ENCODE measurements at places on chromosomes 2 and 18.

GRCh38 chr18:11747731-11748130 lies 58.7 kb downstream of the GNAL start:
- no peak for DNase-seq

DNA sequence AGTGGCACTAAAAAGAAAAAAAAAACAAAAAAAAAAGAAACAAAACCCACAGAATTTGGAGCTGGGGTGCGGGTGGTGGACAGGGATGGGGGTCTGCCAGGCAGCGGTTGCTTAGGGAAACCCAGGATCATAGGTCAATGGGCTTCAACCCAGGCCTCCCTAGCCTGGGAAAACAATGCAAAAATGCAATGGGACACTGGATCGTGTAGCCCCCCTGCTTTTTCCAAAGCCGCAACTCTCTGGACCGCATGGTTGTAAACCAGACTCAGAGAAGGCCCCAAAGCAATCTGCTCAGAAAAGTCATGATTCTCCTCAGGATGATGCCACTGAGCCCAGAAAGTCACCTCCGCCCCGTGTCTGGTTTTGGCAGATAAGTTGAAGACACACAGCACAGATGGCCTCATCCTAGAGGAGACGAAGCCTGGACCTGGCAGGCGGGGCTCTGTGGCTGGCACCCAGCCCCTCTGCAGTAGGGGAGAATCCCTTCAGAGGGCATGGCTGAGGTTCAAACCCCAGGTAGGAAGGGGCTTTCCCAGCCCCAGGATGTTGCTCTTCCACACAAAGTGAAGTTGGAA lies 5.1 kb downstream of the DLX2 start:
- no peak for DNase-seq

GRCh38 chr2:176872406-176872805 lies 340.2 kb upstream of the HNRNPA3 start:
- DNase-seq, result no peak

- DNase-seq, result no peak
Measured at GRCh38 chr2:70024284-70024683, 62.9 kb upstream of the ASPRV1 start.

DNA sequence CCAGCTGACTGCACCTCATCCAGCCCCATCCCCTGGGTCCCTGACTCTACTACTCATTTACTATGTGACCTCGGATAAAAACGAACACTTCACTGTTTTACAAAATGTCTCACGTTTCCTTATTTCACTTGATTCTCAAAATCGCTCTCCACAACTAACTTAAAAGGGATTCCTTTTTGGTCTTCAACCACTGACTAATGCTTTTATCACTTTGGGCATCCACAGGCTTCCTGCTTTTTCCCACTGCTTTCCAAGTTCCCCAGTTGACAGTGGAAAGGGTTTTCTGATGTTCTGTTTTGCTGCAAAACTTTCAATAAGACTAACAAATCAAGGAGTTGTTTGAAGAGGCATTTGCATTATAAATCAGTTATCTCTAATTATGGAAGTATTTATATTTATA lies 24.1 kb downstream of the EIF2AK3 start:
- no peak for DNase-seq

DNA sequence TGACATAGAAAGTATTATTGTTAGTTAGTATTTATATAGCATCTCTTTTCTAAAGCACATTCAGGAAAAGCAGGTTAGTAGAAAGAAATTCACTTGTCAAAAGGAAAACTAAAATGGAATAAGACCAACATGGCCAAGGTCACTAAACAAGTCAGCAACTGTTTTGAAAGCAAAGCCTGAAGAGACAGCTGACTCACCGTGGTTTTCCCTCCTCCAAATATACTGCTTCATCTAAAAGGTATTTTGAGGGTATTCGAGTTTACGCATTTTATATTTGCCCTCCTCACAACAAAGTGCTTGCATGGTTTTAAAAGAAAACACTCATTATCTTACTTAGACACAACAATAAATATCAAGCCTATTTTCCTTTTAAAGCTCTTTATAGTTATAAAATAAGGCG lies 24.0 kb downstream of the ZNF385B start:
- DNase-seq, result no peak

GRCh38 chr2:217683106-217683870 lies 319.5 kb downstream of the TNS1 start:
- no peak for DNase-seq

DNA sequence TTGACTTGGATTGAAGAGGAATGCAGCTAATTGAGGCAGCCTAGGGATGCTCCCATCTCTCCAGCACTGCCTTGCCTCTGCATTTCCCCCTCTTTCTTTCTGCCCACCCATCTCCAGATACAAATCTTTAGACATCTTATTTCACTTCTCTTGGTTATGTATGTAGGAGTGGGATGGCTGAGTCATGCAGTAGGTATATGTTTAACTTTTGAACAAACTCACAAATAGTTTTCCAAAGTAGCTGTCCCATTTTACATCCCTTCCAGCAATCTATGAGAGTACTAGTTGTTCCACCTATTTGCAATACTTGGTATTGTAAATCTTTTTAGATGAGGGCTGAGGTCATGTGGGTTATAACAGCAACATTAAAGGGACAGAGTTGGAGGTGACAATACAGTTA lies 329.9 kb downstream of the DYSF start:
- no peak for DNase-seq

GRCh38 chr2:147177071-147177857 lies 667.6 kb upstream of the ACVR2A start:
- DNase-seq, result no peak

DNA sequence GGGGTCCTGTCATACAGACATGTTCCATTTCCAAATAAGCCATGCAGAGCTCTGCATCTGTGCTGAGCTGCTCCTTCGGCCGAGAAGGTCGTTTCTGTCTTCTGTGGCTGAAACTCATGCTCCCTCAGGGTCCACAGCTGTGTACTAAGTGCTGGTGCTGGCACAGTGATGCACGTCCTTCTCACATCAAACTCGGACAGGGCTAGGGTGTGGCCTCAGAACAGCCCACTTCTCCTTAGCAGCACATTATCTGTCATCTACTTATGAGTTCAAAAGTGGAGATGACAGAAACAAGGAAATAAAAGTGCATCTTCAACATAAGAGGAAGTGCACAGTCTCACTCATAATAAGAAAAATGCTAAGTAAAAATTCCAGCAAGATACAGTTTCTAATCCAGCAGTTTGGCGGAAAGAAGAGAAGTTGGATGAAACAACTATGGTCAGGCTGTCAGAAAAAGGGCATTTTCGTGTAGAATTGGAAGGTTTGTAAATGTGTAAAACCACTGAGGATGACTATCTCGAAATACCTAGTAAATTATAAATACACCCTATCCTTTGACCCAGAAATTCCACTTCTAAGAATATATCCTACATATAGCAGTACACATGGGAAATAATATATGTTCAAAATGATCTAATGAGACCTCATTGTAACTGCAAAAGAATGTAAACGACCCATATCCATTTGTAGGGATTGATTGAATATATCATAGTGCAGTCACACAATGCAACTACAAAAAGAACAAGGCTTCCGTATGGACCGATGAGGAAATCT lies 53.7 kb upstream of the APCDD1 start:
- no peak for DNase-seq

DNA sequence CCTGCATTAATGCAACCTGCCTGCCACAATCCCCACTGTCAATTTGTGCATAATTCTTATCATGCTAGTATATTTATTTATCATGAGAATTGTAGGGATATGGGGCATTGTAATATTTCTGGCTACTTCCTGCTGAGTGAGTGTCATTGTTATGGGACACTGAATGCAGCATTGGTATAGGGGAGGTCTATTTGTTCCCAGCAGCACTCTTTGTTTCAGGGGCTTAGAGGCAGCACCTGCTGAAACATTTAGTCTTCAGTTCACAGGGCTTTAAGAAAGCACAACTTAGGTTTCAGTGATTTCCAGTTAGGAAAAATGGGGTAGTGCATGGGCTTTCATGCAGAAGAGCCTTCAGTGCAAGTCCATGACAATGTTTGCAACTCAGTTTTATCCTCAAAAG lies 23.6 kb downstream of the SULT1C3 start:
- no peak for DNase-seq

GRCh38 chr2:134460583-134460998 lies 206.7 kb downstream of the MGAT5 start:
- DNase-seq, result no peak

DNA sequence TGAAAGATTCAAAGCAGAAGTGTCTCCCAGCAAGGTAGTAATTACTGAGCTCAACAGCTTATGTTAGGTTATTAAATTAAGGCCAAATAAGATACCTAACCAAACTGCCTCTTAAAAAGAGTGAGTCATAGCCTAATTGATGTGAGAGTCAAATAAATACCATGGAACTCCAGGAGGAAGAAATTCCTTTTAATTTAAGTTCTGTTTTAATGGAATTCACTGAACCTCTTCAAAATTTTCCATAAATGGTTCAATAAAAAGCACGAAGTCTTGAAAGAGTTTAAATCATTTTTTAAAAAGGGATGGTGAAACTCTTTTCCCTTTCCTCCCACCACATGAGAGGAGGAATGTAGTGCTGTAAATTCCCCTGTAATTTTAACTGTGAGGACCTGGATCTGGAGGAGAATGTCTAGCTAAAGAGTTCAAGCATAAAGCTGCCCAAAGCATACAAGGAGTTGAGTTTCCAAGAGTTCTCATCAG lies 180.8 kb upstream of the MMADHC start:
- DNase-seq, result no peak

DNA sequence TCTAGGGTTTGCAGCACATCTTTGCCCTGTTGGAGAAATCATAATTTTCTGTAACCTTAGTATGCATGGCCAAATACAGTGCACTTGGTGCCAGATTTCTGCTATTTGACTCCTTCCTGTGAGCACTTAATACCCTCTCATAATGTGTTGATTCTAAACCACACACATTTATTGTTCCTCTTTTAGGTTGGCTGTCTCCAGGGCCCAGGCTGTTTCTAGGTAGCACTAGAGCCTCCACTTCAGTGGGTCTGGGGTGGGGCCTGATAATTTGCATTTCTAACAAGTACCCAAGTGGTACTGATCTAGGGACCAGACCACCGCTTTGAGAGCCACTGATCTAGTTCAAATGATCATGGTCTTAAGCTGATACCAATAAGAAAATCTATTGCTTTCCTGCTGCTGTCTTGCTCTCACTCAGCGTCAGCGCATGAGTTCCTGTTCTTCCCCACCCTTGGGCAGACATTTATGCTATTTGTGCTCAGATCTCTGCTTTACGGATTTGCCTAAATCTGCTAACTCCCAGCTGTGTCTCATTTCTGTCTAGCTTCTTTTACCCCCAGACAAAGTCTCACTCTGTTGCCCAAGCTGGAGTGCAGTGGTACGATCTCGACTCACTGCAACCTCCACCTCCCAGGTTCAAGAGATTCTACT lies 7.4 kb downstream of the PTRHD1 start:
- no peak for DNase-seq

- DNase-seq, result no peak
Measured at GRCh38 chr2:7646661-7647060, 729.4 kb downstream of the RNF144A start.

DNA sequence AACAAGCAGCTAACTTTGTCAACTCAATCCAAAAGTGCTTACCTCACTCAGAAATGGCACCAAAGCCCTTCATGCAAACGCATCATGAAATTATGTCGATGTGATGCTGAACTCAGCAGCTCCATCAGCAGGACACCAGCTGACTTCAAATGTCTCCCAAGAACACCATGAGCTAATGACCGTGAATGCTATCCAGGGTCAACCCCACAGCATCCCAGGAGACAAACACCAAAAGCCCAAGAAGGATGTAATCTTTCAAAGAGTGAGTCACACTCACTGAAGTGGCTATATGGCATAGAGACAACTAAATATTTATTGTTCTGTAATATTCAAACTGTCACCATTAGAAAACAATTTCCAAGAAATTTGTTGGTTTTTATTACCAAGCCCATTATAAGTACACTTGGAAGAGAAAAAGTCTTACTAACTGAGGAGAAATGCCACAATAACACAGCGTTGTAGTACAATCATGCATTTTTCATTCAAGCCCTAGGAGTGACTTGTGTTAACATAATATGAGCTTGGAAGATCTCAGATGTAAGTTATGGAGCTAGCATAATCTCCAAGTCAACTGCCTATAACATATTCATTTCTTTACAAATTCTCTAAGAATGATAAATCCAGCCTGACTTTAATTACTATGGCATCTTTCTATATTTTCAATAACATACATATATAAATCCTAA lies 165.0 kb upstream of the CCDC68 start:
- no peak for DNase-seq

DNA sequence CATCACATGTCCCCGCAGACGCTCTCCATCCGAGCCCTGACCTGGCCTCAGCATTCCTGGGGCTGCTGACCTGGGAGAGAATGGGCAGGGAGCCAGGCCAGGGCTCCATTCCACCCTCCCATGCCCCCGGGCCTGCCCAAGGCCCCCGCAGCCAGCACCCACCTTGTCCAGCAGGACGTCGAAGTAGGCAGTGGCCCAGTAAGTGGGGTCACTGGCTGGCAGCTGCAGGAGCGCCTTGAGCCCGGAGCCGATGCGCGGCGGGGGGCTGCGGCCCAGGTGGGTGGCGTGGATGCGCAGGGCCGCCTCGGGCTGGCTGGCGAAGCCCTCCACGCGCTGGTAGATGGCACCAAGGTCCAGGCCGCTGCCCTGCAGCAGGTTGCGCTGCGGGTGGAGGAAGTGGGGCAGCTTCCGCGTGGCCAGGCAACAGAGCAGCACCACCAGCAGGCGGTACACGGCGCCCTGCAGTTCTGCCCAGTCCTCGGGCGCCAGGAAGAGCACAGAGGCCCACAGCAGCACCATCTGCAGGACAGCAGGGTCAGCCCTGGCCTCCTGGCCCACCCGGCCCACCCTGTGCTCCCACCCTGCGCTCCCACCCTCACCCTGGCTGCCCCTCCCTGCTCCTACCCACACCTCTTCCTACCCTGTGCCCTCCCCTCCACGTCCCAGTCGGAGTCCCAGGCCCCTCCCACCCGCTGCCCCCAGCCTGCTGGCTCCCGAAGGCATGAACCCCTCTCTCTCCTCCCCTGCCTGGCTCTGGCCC lies 7.6 kb downstream of the MAB21L4 start:
- DNase-seq, result peak; percentile 84

GRCh38 chr2:235500110-235500760 lies 6.4 kb downstream of the AGAP1 start:
- no peak for DNase-seq

DNA sequence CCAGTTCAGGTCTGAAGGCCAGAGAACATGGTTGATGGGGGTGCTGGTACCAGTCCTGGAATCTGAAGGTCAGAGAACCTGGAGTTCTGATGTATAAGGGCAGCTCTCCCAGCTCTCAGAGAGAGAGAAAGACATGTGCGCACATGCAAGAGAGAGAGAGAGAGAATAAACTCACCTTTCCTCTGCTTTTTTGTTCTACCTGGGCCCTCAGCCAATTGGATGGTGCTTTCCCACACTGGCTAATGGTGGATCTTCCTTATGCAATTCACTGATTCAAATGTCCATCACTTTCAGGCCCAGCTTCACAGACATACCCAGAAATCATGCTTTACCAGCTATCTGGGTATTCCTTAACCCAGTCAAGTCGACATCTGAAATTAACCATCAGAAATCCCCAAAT lies 377.7 kb upstream of the MEX3C start:
- no peak for DNase-seq

- DNase-seq, result no peak
Measured at GRCh38 chr2:236619910-236620612, 50.4 kb downstream of the ACKR3 start.

GRCh38 chr2:2806711-2807110 lies 475.6 kb upstream of the MYT1L start:
- DNase-seq, result no peak

GRCh38 chr2:241877989-241878970 lies 8.8 kb downstream of the RTP5 start:
- no peak for DNase-seq
